Posterior vena cava (tissue), 2 donors: ENCODE measurements at places on chromosomes 5 and 9. TPM values are rescaled to one million over a fixed set of nuclear protein-coding genes. Genes with fewer than 3 reads are reported as not detected.

GRCh38 chr9:37117956-37118355 lies 2.4 kb upstream of the ZCCHC7 start:
- no peak for DNase-seq

GRCh38 chr5:154143211-154143641 lies 47.3 kb upstream of the GALNT10 start:
- DNase-seq = no peak

- DNase-seq = peak; percentile 76
Observed at GRCh38 chr9:127184641-127185040, 62.2 kb upstream of the ANGPTL2 start.

GRCh38 chr9:104386425-104387069 lies 117.5 kb upstream of the OR13F1 start:
- DNase-seq = no peak

The DOK3 gene
- 8.0 TPM for total RNA-seq

GRCh38 chr5:150690760-150691159 lies 10.1 kb downstream of the RBM22 start:
- no peak for DNase-seq

DNA sequence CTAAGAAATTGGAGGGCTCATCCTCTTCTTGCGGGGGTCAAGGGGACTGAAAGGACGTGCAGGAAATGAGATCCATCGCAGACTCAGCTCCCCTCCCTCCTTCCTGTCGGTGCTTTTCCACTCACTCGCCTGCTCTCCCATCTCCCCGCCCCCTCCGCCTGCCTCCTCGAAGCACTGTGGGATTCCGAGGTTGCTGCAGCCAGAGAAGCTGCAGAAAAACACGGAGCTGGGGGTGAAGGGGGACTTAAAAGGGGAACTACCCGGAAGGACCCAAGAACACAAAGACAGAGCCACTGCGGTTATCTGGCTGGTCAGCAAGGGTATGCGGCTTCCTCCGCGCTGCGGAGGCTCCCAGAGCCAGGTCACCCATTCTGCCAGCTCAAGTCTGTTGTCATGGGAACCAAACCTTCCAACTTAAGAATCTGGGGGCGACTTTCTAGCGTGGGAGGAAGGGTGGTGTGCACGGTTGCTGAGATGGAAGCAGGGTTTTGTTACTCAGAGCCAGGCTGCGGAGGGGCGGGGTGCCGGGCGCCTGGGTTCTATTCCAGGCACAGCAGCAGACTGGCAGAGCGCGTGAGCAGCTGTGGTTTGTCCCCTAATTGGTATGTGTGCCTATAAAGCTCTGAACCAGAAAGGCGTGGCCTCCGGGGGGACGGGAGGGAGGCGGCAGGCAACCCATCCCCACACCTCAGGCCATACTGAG lies 24.9 kb downstream of the PCDHGC5 start:
- peak; percentile 93 for DNase-seq

DNA sequence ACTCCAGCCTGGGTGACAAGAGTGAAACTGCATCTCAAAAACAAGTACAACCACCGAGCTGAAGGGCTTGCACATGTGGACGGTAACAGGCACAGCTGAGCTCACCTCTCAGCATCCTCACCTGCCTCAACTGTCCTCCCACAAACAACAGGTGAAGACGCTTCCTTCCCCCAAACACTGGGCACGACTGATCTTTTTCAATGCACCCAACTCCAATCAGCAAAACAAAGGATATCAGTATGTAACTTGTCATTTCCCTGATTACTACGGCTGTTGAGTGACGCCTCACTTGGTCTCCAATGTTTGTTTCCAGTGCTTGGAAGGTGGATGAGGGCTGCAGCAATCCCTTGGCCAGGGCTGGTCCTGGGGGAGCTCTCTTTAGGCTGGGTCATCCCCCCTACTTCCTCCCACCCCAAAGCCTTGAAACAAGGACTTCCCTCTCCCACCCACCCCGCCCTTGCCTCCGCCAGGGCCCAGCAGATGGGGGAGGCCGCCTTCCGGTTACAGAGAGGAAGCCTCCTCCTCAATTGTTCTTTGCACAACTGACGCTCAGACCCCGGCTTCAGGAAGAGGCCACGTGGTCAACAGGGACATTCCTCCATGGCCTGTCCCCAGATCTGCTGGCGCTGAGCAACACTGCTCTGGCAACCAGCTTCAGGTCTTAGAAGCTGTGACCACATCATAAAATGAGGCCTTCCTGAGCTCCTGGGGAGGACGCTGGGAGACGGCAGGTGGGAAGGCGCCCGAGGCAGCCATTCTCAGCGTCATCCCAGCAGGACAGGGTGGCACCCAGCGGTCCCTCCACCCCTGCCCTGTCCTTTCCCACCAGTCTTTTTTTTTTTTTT lies 5.9 kb downstream of the FAM78A start:
- DNase-seq = no peak

The MLANA gene
- not detected for total RNA-seq

The NUDCD2 gene
- 17.8 TPM for total RNA-seq

DNA sequence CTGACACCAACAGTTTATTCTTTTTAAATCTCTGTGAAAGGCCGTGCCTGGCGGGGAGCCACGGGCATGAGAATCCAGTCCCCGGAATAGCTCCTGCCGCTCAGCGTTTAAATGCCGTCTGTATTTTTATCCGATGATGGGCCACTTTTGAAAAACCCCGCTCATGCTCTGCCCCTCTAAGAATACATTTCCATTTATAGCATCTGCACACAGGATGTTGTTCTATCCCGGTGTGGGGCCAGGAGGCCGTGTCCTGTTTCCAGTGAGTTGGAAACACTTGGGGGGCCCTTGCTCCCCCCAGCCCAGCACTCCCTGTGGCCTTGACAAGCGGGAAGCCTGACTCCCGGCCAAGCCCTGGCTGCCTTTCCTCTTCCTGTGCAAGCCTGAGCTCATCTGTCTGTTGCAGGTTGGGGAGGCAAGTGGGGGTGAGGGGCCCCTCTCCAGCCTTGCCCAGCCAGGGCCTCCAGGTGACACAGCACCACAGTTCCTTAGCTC lies 39.0 kb downstream of the ERGIC1 start:
- peak; percentile 94 for DNase-seq

The TTC23L gene
- total RNA-seq = not detected

DNA sequence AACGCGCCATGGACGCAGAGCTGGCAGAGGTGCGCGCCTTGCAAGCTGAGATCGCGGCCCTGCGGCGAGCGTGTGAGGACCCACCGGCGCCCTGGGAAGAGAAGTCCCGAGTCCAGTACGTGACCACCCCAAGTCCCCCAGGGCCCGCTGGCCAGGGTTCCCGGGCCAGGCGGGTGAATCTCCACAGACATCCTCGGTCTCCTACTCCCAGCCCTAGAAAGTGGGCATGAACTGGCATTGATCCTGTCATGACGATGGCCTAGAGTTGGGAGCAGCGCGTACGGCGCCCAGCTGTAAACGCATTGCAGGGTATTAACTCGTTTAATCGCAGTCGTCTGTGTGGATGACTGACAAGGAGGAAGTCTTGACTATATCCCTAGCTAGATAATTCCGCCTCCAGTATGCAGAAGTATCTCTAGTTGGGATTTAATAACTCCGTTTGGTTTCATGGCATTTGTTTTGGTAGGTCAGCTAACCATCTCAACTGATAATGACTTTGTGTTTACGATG lies 293 bp downstream of the CENPP start:
- no peak for DNase-seq

The OTP gene
- not detected for total RNA-seq

The FAT2 gene
- total RNA-seq = not detected

DNA sequence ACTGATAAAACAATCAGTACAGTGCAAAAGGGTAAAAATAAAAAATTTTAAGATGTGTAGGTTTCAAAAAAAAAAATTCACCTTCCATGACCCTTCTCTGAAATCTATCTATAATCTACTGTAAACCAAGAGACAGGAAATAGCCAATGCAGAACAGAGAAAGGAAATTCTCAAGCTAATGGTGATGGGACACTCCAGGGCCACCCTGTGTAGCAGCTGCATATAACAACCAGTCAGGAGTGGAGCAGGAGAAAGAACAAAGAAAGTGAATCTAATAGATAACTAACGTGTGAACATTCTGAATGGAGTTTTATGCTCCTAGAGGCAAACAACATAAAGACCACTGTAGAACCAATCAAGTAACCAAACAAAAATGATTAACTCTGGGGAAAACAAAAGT lies 16.6 kb downstream of the SPTLC1 start:
- DNase-seq = no peak

- no peak for DNase-seq
Observed at GRCh38 chr5:173313351-173313801, 14.8 kb downstream of the STC2 start.

DNA sequence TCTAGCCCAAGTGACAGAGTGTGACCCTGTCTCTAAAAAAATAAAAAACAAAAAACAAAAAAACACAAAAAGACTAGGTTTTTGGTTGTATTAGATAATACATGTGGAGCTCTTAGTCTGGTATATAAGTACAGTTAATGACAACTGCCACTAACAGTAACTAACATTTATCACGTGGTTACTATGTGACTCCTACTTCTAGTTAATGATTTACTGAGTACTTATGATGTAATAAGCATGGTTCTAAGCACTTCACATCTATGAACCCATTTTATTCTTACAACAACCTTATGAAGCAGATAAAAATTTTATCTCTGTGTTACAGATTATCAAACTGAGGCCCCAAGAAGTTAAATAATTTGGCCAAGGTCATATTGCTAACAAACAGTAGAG lies 6.1 kb upstream of the TMEFF1 start:
- no peak for DNase-seq

DNA sequence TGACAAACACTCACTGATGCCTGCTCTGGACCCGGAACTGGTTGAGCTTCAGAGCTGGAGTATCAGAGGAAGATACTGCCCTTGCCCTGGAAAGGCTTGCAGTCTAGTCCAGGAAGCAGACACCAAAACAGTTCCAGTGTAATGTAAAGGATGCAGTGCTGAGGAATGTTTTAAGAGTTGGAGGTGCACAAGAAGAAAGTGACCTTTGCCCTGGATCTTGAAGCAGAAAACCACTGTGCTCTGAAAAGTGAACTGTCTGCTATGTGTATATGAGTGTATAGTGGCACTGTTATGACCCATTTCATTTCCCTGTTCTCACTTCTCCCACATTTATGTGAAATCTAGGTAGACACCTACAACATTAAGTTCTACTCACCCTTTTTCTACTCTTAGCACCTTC lies 2.1 kb downstream of the ZNF346 start:
- DNase-seq = no peak

GRCh38 chr9:76943054-76943453 lies 37.1 kb upstream of the PRUNE2 start:
- no peak for DNase-seq

- DNase-seq = peak; percentile 90
Observed at GRCh38 chr5:139651853-139652787, 4.0 kb downstream of the CXXC5 start.

- peak; percentile 85 for DNase-seq
Observed at GRCh38 chr5:98769210-98769958, 4.1 kb upstream of the RGMB start.

- DNase-seq = no peak
Observed at GRCh38 chr5:168471785-168472184, 14.5 kb upstream of the RARS1 start.

The RNF224 gene
- total RNA-seq = not detected

The SH3PXD2B gene
- total RNA-seq = 114 TPM

The DMXL1 gene
- 56.0 TPM for total RNA-seq

DNA sequence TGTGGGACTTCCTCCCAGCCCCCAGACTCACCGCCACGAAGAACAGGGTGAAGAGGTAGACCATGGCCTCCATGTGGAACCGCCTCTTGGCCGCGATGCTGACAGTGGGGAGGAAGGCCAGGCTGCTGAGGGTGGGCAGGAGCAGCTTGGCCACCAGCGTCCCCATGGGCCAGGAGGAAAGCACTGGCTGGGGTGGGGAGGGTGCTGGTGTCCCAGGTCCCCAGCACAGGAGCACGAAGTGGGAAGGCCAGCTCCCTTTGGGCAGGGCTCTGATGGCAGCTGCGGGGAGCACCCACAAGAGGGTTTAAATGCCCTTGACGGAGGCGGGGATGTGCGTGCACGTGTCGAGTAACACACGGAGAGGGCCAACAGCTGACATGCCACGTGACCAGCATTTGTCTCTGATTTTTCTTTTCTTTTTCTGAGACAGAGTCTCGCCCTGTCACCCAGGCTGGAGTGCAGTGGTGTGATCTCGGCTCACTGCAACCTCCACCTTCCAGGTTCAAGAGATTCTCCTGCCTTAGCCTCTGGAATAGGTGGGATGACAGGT lies at the start of gene MYMK:
MYMK (minus strand) TSS at position 281 of the 550 bp plus-strand sequence; CDS start at position 166, 115 bp downstream.
- no peak for DNase-seq

The DIRAS2 gene
- not detected for total RNA-seq

- DNase-seq = peak; percentile 17
Observed at GRCh38 chr9:92666912-92667532, 2.9 kb downstream of the IPPK start.

- peak; percentile 57 for DNase-seq
Observed at GRCh38 chr9:97559111-97559514, 57.6 kb downstream of the TMOD1 start.

DNA sequence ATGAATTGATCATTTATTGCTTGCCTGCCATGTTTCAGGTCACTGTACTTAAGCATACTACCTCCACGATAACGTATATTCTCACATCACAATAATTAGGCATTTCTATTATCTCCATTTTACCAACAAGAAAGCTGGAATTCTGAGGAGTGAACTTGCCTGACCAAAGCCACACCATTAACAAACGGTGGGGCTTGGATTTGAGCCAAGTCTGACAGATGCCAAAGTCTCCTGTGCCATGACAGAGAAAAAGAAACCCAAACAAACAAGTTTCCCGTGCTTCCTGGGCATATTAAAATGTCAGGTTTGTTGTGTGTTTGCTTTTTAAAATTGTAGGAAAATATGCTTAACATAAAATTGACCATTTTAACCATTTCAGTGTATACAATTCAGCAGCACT lies 40.8 kb upstream of the KCNV2 start:
- DNase-seq = no peak

The MCC gene
- total RNA-seq = 12.3 TPM
